Vagina (tissue), 2 donors: ENCODE measurements at places on chromosomes 11 and 22. TPM values are rescaled to one million over a fixed set of nuclear protein-coding genes. Genes with fewer than 3 reads are reported as not detected.
A peak's percentile ranks its signal among the peaks of the same experiment; 100 is the strongest.

BTG4 gene
- total RNA-seq = not detected

APOA5 gene
- total RNA-seq = not detected

GRCh38 chr11:65307298-65308229, 7.1 kb upstream of the CDC42EP2 start:
- no peak for DNase-seq

STARD10 gene
- 75.9 TPM for total RNA-seq

CD3D gene
- total RNA-seq = 13.8 TPM

DNA sequence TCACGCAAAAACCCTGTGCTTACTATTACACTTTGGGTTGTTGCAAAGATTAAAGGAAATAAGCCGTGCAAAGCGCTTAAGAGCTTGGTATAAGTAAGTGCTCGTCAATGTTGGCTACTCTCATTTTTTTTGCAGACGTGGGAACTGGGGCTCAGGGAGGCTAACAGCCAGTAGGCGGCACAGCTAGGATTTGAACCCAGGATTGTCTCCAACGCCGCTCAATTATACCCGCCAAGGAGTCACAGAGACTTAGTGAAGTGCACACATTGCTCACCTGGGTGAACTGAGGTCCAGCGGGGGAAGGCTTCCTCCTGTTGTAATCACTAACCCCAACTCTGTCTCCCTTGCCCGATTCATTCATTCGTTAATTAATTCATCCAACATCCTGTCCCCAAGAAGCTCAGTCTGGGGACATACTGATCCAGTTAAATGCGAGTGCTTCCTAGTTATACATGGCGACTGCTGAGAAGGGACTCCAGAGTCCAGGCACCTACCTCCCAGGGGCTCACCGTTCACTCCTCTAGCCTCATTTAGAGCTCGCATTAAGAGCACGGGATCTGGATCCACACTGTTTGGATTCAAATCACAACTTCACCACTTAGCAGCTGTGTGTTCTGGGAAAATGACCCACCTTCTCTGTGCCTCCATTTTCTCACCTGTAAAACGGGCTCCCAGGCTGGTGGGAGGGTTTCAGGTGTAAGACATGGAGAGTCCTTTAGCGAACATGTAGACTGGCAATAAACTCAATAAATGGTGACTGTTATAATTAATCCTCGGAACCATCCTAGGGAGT, 838 bp upstream of the MTFP1 start:
- DNase-seq = no peak

- DNase-seq = no peak
Observed at GRCh38 chr22:30667107-30667493, 575 bp downstream of the DUSP18 start.

GRCh38 chr22:32801537-32802236, at the start of gene TIMP3:
TSS of gene TIMP3 (plus strand) at chr22:32801705. CDS start at chr22:32802002, 297 bp downstream.
- DNase-seq = no peak

SLC22A8 gene
- total RNA-seq = not detected

GRM5 gene
- total RNA-seq = not detected

DNA sequence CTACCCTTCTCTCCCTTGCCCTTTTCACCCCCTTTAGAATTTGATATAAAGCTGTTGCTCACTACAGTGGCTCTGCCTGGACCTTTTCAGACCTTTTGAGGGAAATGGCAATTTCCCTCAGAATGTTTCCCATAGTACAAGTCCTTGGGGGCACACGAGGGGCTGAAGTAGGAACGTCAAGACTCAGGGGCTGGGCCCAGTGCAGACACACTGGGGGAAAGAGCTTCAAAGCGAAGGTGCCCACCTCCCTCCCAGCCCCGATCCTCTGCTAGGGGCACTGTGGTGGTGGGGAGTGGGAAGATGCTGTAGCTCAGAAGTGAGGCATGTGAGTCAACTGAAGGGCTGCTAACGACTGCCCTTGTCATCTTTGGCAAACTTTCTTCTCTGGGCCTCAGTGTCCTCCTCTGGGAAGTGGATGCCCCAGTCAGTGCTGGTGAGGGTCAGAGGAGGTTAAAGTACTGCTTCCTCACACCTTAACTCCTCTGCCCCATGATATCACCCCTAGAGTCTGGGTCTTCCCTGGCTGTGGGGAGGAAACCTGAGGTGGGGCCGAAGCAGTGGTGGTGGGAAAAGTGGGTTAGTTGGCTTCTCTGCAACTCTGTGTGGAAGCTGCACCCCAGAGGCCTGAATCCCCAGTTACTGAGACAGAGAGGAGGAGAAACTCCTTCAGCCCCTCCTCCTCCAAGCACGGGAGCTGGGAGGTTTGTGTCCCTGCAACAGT, 425.3 kb upstream of the B3GAT1 start:
- DNase-seq = no peak

PTPN5 gene
- total RNA-seq = 0.49 TPM

RAB3IL1 gene
- total RNA-seq = 32.2 TPM

- DNase-seq = peak; percentile 74
Observed at GRCh38 chr11:12284316-12285050, 92.9 kb upstream of the PARVA start.

DNA sequence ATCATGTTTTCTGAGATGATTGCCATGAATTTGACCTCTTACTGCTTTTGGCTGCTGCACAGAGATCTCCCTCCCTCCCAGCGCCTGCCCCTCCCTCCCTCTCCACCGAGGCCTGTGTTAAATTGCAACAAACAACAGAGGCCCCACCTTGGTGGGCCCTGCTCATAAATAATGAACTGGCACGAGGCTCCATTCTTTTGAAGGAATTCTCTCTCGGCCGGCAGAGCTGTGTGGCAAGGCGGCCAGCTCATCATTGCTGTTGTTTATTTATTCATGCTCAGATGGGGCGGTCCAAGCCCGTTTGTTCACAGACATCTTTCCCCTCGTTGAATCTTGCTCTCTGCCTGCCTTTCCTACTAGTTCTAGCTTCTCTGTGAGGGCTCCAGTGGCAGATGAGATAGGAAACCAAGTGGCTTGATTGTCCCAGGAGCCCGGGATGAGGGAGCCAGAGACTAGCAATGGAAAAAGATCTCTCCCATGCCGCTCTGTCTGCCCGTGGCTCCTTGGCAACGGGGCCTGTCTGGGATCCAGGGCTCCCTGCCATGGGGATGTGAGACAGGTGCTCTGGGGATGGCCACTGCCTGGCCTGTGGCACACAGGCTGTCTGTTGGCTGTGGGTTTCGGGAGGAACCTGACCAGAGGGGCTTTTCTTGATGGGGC, 192.6 kb downstream of the DSCAML1 start:
- no peak for DNase-seq

DNA sequence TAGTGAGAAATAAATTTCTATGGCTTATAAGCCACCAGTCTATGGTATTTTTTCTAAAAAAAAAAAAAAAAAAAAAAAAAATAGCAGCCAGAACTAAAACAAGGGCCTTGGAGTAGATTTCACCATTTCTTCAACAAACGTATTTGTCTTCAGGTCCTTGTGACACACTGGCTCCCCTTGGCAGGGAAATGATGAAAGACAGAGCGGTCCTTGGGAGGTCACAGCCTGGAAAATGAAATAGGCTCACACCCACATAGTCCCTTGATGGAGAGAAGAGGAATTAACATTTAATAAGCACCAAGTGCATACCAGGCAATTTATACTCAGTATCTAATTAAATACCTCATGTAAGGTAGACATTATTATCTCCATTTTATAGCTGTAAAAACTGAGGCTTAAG, 25.7 kb upstream of the ACER3 start:
- no peak for DNase-seq

- DNase-seq = no peak
Observed at GRCh38 chr22:39947220-39948216, 12.7 kb upstream of the TMA7B start.

GRCh38 chr11:107699371-107700285, 12.2 kb downstream of the SLN start:
- no peak for DNase-seq

MAJIN gene
- total RNA-seq = not detected

DCHS1 gene
- total RNA-seq = 28.7 TPM

DNA sequence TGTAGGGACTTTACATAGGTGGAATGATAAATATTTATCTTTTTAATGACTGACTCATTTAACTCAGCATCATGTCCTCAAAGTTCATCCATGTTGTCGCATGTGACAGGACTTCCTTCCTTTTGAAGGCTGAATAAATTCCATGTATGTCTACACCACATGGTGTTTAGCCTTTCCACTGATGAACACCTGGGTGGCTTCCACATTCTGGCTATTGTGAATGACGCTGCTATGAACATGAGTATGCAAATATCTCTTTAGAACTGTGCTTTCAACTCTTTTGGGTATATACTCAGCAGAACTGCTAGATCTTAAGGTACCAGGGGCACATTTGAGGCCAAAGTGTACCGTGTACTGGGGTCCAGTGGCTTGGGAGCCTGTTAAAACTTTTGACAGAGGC, 24.1 kb downstream of the LARGE1 start:
- no peak for DNase-seq

GRCh38 chr11:29755474-29755873, 261.4 kb downstream of the KCNA4 start:
- DNase-seq = no peak

GPHA2 gene
- total RNA-seq = not detected

FAM111B gene
- 1.2 TPM for total RNA-seq

GRCh38 chr11:69873166-69874077, 54.2 kb upstream of the FGF3 start:
- no peak for DNase-seq

DNA sequence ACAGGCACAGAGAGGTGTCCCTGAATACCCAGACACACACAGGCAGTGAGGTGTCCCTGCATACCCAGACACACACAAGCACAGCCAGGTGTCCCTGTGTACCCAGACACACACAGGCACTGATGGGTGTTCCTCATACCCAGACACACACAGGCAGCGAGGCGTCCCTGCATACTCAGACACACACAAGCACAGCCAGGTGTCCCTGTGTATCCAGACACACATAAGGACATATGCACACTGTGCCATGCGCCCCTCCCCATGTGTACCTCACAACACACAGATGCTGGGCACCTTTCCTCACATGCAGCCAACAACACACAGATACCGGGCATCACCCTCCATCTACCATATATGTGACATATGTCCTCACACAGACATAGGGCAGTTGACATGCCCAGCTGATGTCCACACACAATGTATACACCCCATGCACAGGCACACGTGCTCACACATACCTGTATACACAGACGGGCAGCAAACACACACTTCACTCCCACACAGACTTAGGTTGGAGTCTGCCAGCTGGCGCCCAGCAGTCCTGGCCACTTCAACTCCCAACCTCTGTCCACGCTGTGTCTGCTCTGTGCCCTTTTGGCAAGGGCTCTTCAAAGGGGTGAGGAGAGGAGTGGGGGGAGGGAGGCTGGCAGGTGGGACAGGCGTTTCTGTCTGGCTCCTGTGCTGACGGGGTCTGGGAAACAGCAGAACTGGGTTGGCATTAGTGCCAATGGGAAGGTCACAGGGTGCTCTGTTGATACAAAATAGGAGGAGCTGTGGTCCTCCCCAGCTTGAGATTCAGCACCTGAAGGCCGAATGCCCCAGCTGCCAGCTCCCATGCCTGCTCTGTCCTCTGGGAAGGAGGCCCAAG, 69.4 kb upstream of the ALX4 start:
- no peak for DNase-seq

GRCh38 chr22:29954203-29954855, 71.4 kb downstream of the MTMR3 start:
- no peak for DNase-seq

DNA sequence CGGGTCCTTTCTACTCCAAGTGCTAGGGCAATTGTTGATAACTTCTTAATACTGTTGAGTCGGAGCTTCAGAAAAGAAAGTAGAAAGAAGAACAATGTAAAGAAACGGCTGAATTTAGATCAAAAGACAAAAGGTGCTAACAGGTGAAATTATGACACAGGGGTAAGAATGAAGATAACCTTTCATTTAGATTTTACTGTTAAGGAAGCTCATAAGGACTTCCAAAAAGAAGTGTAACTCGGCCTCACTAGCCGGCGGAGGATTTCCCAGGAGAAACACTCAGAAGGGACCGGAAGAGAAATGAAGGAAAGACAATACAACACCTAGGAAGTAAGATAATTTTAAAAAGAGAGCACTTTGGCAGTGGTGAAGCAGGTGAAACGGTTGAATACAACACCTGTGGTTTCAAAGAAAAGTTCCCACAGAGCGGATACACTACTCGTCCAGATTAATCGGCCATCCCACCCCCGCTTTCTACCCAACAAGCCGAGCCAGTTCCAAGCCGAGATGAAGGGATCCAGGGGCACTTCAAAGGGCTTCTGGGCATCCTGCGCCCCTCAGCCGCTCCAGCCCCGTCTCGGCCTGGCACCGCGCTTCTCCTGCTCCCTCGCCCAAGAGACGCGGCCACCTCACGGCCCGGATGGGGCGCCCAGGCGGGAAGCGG, 737 bp downstream of the PPP2R1B start:
- no peak for DNase-seq

- no peak for DNase-seq
Observed at GRCh38 chr11:95413761-95414160, 182.8 kb upstream of the SESN3 start.

BBOX1 gene
- 53.0 TPM for total RNA-seq

LRRC4C gene
- 5.6 TPM for total RNA-seq

DNA sequence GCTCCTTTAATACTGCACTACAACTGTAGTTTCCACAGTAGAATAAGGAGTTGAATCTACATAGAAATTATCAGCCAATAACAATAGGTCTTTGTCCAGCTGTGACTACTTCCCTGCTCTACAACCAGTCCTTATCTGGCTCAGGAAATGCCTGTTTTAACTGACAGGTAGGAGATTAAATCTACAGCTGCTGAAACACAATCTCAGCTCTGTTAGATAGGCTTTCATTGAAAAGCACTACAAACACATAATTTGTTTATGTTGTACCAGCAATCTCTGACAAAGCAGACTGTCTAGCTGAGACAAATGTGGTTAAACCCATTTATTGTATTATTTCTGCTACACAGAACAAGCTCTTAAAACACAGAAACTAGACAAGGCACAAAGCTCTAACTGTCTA, 230.0 kb downstream of the SOX6 start:
- no peak for DNase-seq

GLB1L3 gene
- total RNA-seq = 2.2 TPM

OR8B4 gene
- not detected for total RNA-seq

TREH gene
- 0.25 TPM for total RNA-seq

DNA sequence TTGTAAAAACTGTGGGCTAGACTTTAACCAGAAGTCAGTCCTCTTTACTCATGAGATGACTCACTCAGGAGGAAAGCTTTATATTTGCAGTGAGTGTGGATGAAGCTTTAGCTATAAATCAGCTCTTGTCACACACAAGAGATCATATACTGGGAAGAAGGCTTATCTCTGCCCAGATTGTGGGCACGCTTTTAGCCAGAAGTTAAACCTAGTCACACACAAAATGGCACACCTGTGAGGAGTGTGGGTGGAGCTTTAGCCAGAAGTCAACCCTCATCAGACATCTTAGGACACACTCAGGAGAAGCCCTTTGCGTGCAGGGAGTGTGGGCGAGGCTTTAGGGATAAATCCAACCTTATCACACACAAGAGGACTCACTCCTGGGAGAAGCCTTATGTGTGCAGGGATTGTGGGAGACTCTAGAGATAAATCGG, 706.9 kb upstream of the LUZP2 start:
- no peak for DNase-seq

GRCh38 chr22:22951035-22951434, 63.4 kb downstream of the IGLL5 start:
- DNase-seq = peak; percentile 71
